ENCODE measurements at places on chromosomes 7 and 10.
A peak's percentile ranks its signal among the peaks of the same experiment; 100 is the strongest.

GRCh38 chr7:158358926-158359645 lies 228.5 kb downstream of the PTPRN2 start:
- DNase-seq: no peak

DNA sequence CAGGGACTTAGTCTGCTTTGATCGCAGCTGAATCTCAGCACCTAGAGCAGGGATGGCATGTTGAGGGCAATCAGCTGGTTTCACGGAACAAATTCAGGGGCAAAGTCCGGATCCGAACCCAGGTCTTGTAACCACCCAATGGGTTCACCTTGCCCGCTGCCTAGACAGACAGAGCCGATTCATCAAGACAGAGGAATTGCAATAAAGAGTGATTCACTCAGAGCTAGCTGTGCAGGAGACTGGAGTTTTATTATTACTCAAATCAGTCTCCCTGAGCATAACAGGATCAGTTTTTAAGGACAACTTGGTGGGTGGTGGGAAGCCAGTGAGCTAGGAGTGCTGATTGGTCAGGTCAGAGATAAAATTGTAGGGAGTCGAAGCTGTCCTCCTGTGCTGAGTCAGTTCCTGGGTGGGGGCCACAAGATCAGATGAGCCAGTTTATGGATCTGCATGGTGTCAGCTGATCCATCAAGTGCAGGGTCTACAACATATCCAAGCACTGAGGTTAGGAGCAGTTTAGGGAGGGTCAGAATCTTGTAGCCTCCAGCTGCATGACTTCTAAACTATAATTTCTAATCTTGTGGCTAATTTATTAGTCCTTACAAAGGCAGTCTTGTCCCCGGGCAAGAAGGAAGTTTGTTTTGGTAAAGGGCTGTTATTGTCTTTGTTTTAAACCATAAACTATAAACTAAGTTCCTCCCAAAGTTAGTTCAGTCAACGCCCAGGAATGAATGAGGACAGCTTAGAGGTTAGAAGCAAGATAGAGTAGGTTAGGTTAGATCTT lies 43.5 kb upstream of the CHST3 start:
- DNase-seq: no peak

DNA sequence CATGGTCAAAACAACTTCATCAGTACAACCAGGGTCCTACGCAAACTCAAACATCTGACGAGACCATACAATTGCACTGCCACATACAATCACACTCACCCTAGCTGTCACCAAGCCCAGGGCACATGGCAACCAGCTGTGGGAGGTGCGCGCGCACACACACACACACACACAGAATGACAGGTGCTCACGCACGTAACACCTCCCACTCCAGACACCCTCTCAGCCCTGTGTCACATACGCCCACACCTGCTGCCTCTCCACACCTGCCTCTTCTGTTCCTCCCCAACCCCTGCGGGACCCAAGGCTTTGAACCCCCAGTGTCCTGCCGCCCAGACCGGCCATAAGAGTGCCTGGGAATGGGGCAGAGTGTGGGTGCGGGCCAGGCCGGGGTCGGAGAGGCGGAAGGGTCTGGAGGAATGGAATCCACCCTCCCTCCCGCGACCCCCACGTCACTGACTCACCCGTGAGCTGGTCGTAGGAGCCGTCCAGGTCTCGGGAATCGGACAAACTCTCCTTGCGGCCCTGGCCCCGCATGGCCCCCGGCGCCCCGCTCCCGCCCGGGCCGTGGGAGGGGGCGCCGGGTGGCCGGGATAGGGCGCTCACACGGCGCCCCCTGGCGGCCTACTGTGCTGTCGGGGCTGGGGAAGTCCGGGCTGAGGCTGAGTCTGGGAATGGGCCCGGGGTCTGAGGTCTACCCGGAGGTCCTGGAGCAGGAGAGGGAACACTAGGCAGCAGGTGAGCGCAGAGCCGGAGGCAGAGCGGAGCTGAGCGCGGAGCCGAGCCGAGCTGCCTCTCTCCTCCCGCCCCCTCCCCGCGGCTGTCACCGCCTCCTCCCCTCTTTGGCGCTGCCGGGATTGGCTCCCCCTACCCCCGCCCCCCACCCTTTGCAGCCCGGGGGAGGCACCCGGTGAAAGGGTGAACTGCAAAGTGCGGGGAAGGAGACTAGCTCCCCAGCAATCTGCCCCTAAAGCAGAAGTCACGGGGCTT lies at the start of gene KCNIP2:
Gene KCNIP2, minus strand, starts transcription at position 769 of the 990 bp plus-strand sequence. Its CDS starts 232 bp downstream, at position 537.
- no peak for DNase-seq

DNA sequence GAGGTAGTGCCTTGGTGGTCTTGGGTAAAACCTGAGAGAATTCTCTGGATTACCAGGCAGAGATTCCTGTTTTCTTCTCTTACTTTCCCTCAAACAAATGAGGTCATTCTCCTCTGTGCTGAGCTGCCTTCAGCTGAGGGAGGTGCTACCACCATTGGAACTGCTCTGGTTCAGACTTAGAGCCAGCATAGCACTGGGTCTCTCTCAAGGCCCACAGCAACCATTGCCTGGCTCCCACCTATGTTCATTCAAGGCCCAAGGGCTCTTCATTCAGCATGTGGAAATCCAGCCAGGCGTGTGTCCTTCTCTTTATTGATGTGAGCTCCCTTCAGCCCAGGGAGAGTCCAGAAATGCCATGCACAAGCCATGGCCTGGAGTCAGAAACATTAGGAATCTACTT lies 261.1 kb downstream of the NRG3 start:
- DNase-seq: no peak

- DNase-seq: no peak
Observed at GRCh38 chr7:46207931-46208634, 287.0 kb upstream of the IGFBP3 start.

DNA sequence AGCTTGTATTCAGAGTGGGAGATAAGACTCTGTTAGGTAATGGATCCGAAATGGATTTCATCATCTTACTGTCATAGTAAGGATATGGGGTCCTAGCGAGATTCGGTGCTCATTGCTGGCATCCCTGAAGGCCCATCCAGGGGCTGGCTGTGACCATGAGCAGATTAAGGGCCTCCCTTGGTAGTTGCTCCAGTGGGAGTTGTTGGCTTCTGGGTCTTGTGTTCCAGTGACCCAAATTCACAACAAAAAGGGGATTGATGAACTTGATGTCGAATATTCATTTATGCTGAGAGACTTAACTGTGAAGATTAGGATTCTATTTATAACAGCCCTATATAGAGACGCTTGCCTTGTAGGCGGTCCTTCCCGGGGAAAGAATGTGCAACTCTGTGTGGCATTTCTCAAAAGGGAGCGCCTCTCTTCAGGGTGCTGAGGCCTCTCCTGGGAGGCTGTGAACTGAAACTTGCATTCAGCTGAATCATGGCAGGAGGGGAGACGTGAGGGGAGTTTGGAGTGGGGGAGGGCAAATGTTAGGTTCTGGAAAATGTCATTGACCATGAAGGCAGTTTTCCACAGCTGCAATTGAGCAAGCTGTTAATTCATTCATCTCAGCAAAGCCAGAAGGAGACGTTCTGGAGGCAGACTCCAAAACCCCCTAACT lies 233.1 kb upstream of the FZD8 start:
- DNase-seq: peak; percentile 58

- no peak for DNase-seq
Observed at GRCh38 chr7:30344513-30344912, 60.1 kb downstream of the ZNRF2 start.

- DNase-seq: no peak
Observed at GRCh38 chr7:138546064-138546619, 86.1 kb downstream of the TRIM24 start.

- peak; percentile 42 for DNase-seq
Observed at GRCh38 chr7:134619627-134620331, 26.9 kb upstream of the BPGM start.

DNA sequence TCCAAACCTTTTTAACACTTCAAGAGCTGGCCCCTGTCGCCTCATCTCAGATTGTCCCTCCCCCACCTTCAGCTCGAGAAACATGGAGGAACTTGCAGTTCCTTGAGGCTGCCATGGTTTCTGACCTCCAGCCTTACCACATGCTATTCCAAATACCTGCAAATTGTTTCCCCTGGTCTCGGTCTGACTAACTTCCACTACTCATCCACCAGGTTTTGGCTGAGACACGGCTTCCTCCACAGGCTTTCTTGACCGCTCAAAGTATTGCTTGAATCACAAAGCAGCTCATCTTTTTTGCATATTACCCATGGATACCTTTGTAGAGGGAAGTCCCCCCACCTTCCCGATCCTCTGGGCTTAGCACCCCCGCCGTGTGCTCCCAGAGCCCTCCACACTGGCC lies 5.2 kb upstream of the SAMD8 start:
- DNase-seq: no peak

GRCh38 chr10:89163265-89163995 lies 43.7 kb downstream of the CH25H start:
- DNase-seq: no peak

GRCh38 chr10:131851346-131851745 lies 49.5 kb upstream of the PPP2R2D start:
- no peak for DNase-seq

GRCh38 chr7:48728799-48729198 lies 195.5 kb upstream of the CDC14C start:
- DNase-seq: no peak

DNA sequence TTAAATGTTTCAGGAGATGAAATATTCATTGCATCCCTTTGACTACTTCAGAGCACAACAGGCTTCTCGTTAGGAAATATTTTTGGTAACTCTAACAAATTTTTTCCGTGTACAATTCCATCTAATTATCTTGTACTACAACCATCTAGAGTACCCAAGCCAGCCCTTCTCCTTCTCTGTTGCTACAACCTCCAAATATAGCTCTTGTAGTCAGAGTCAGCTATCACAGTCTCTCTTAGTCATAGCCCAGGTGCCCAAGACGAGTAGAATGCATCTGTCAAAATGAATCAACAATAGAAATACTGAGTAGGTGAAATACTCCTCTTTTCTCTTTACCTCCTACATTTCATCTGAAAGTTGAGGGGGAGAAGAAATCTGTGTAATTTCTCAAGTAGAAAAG lies 74.0 kb downstream of the INHBA start:
- no peak for DNase-seq

- no peak for DNase-seq
Observed at GRCh38 chr10:64369885-64370773, 848.9 kb downstream of the REEP3 start.

- no peak for DNase-seq
Observed at GRCh38 chr7:117153016-117153545, 169.8 kb downstream of the WNT2 start.

DNA sequence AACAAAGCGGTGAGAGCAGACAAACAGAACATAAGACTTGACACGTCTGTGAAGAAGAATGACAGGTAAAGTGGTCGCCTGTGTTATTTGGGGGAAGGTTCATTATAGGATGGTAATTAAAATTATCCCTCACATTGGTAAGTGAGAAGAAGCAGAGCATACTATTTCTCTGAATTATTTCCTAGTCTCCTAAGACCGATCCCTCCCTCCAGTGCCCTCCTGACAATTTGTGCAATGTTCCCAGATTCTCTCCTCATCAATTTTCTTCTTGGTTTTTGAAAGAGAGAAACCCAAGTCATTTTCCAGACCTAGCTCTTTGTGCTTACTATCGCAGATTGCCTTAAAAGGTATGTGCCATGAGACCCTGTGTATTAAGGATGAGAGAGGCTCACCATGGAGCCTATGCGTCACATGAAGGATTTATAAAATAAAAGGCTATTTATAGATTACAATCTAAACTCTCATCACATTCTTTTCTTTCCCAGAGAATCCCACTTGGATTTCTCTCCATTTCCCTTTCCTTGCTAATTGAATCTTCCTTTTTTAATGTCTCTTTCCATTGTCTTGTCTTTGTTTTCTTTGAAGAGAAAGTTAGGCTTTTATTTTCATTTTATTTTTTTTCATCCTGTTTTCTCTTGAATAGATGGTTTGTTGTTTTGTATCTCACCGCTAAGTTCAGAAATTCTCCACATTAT lies 112.0 kb downstream of the PPP1R3A start:
- DNase-seq: no peak

- no peak for DNase-seq
Observed at GRCh38 chr10:71714031-71714410, 5.6 kb downstream of the C10orf105 start.

Measured in fibroblast of skin of left biceps (primary cell).